NCI-H1694 treated with DMSO at 0.1 percent for 48 hours (cell line): ENCODE measurements at places on chromosomes 11 and 22.

GRCh38 chr11:66971488-66971887, 3.6 kb upstream of the C11orf86 start:
- no peak for DNase-seq

DNA sequence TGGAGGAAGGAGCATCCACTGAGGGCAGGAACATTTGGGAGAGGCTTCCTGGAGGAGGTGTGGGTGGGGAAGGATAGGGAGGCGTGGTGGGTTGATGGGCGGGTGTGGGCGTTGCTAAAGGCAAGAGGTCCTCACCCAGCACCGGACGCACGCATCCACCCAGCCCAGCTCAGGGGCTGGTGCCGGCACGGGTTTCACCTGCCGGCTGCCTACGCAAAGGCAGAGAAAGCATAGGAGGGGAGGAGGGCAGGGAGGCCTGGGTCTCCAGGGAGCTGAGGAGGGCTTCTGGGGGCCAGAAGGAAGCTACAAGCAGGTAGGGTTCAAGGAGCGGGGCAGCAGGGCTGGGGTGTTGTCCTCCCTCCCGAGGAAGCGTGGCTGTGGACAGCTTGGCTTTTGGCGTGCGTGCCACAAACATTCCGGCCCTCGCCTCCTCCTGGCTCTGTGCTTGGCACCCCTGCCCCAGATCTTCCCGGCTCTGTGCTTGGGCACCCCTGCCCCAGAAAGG, 7.8 kb downstream of the SSH3 start:
- DNase-seq = no peak

GRCh38 chr22:41668971-41669911, 19.4 kb downstream of the SNU13 start:
- no peak for DNase-seq

- DNase-seq = no peak
Measured at GRCh38 chr11:102407901-102408300, 44.7 kb downstream of the TMEM123 start.

DNA sequence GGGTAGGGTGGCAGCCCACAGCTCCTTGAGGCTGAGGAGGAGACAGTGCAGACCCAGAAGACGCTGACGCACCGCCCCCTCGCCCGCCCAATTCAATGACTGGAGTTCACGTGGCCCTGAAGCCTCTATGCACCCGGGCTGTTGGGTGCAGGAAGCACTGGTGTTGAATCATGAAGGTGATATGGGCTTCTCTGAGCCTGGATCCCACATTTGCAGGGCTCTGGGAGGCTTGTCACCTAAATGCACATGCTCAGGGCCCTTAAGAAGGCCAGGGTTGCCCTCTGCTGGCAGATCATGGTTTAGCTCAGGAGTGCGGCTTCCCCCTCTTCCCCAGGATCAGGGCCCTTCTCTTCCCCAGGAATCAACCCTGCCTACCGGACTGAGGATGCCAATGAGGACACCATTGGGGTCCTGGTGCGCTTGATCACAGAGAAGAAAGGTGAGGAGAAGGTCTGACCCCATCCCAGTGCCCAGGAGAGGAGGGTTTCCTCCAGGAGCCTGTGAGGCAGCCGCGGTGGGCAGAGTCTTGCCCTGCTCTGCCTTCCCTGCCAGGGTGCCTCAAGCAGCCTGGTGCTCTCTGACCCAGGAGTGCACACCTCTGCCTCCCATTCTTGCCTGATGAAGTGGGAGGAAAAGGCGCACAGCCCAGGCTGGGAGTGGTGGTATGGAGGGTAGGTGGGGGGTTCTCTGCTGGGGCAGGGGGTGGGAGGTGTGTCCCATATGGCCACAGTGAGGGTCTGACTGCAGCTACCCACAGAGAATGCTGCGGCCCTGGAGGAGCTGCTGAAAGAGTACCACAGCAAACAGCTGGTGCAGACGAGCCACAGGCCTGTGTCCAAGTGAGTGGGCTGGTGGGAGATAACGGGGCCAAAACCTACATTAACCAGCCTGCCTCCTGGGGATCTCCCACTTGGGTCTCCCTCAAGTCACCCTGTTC, 17.5 kb downstream of the RELT start:
- peak; percentile 9 for DNase-seq

GRCh38 chr22:42752230-42752746, 31.6 kb upstream of the A4GALT start:
- no peak for DNase-seq

- no peak for DNase-seq
Measured at GRCh38 chr11:93118276-93118675, 79.5 kb downstream of the SLC36A4 start.

GRCh38 chr11:63610604-63611394, 3.4 kb downstream of the PLAAT3 start:
- no peak for DNase-seq
